ENCODE measurements at places on chromosomes 1 and 21. TPM values are rescaled to one million over a fixed set of nuclear protein-coding genes. Genes with fewer than 3 reads are reported as not detected.

Gene KIAA1614
- 9.4 TPM for total RNA-seq

Gene LHX8
- not detected for total RNA-seq

Gene FMO3
- total RNA-seq = 1.9 TPM

Gene KRTAP12-2
- not detected for total RNA-seq

Gene OR14K1
- 1.4 TPM for total RNA-seq
